ENCODE measurements at places on chromosomes 3 and 15.

DNA sequence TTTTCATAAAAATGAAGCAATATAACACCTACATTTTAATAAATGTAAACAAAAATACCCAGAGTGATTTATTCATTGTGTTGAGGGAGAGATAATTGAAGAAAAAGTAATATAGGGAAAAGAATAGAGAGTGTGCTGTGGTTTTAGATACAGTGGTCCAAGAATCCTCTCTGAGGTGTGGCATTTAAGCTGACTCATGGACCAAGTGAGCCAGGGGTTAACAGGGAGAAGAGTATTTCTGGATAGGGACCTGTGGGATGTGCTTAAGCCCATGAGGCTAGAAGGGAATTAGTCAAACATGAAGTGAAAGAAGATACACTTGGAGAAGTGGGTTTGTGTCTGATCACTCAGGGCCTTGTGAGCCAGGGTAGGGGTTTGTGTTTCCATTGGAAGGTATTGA is 680.7 kb upstream of the GRM7 start:
- no peak for DNase-seq

- no peak for DNase-seq
Measured at GRCh38 chr15:90879730-90880366, 4.5 kb upstream of the FES start.

- DNase-seq = no peak
Measured at GRCh38 chr15:70152070-70152480, 54.4 kb upstream of the TLE3 start.

DNA sequence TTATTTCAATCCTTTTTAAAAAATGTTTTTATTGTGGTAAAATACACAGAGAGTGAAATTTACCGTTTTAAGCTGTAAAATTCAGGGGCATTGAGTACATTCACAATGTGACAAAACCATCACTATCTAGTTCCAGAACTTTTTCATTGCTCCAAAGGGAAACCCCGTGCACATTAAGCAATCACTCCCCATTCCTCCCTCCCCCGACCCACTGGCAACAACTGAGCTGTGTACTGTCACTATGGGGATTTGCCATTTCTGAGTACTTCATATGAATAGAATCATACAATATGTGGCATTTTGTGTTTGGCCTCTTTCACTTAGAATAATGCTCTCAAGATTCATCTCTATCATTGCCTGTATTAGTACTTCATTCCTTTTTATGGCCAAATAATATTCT is 45.5 kb upstream of the BOC start:
- DNase-seq = no peak

DNA sequence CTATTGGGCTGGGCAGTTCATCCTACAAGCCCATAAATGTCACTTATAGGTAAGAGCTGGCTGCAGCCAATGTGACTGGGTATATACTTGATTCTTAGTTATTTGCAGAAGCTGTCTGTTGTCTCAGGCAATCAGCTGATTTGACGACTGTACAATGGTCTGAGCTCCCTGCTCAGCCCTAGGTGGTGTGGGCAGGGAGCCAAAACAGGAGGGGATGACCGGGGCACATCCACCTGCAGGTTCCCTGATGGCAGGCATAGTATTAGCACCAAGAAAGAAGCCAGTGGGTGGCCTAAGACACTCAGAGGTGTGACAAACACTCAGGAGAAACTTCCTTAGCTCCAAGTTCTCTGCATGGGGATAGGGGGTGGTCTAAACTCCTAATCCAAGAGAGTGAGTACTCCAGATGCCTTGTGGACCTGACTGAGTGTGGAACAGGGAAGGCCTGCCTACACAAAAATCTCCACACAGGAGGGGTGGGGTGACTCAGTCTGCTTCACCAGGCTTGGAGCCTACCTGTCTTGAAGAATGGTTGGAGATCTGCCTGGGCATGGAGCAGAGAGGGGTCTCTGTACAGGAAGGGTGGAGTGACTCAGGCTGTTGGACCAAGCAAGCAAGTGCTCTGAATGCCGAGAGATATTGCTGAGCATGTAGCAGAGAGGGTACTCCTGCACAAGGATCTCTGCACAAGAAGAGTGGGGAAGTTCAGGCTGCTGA is 690.4 kb upstream of the NAALADL2 start:
- DNase-seq = no peak

DNA sequence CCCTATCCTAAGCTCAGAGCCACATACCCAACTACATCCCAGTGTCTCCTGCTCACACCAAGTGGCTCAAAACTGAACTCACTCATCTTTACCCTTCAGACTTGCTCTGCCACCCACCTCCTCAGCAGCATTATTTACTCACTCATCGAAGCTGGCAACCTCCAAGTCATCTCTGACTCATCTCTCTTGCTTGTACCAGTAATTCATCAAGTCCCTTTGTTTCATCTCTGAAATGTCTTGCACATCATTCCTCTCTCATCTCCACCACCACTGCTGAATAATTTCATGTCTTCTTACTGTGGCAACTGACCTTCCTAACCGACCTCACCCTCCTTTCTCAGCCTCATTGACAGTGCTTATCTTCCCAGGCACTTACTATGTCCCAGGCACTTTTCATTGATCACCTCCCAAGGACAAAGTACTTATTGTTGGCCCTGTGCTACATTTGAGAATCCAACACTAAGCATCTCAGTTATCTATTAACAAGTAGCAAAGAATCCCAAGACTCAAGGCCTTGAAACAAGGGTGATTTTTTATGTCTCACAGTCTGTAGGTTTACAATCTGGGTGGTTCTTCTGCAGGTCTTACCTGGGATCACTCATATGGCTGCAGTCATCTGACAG is 82.0 kb downstream of the MRPL46 start:
- no peak for DNase-seq

DNA sequence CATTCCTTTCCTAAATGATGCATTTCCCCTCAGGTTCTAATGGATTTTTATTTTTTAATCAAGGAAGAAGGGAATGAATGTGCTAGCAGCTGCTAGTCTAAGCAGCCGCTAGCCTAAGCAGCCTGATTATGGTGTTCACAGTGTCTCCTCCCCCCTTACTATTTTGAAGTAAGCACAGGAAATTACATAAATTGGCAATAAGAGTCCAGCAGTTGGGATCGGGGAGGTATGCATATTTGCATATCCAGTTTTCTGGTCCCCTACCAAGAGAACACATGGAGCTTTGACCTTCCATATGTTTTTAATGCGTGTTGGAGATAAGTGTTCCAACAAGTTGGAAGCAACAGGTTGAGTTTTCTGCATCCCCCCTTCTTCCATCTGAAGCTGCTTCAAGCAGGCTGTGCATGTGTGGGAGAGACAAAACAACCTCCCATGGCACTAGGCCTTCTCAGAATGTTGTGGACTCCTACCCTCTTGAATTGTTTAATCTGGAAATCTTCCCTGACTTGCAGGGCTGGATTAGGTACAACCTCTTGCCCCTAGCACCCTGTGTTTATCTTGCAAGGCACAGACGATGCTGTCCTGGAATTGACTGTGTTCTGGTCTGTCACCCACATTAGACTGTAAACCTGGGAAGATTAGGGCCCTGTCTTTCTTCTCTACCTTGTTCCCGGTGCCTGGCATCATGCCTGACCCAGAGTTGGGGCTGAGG is 124.8 kb upstream of the LRIG1 start:
- no peak for DNase-seq

GRCh38 chr3:125154800-125155269 is 57.7 kb downstream of the SLC12A8 start:
- peak; percentile 65 for DNase-seq

DNA sequence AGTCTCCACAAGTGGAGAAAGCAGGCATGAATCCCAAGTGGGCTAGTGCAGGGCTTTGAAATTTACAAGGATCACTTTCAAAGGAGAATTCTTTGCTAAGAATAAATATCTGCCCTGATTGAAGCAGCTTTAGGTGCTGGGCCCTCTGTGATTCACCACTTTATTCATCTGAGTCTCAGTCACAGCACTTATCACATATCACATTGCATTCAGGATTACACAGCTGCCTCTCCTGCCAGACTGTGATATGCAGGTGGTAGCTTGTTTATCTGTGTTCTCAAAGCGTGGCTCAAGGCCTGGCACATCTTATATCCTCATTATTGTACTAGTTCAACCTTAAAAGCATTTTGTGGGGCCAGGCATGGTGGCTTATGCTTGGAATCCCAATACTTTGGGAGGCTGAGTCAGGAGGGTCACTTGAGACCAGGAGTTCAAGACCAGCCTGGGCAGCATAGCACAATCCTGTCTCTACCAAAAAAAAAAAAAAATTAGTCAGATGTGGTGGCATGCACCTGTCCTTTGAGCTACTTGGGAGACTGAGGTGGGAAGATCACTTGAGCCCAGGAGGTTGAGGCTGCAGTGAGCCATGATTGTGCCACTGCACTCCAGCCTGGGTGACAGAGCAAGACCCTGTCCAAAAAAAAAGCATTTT is 156.9 kb upstream of the EIF1B start:
- no peak for DNase-seq

- DNase-seq = no peak
Measured at GRCh38 chr3:168134931-168135330, 39.2 kb upstream of the GOLIM4 start.

- DNase-seq = peak; percentile 48
Measured at GRCh38 chr3:48716508-48716981, 476 bp downstream of the IP6K2 start.

DNA sequence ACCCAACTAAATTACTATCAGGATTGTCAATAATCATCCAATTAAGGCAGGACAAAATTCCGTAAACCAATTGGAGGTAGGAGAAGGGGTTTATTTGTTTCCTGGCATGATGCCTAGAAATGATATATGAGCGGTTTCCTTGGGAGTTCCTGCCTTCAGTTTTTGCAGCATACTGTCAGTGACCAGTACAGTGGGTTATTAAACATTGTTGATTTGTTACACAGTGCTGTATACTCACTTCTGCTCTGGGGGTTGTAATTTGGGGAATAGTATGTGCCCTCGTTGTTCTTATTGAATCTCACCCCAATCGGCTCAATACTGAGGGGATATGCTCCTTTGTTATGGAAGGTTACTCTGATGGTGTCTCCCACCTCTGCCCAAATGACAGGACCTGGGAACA is 22.2 kb downstream of the CP start:
- no peak for DNase-seq

GRCh38 chr3:28860307-28860706 is 420.6 kb upstream of the RBMS3 start:
- DNase-seq = no peak

- peak; percentile 16 for DNase-seq
Measured at GRCh38 chr3:179088306-179088705, 16.7 kb upstream of the ZMAT3 start.

GRCh38 chr15:43316016-43316970 is 14.1 kb downstream of the LCMT2 start:
- no peak for DNase-seq

GRCh38 chr15:78195735-78196201 is 38.6 kb downstream of the ACSBG1 start:
- DNase-seq = peak; percentile 39

- no peak for DNase-seq
Measured at GRCh38 chr3:122912772-122913538, 114.6 kb downstream of the SEMA5B start.

DNA sequence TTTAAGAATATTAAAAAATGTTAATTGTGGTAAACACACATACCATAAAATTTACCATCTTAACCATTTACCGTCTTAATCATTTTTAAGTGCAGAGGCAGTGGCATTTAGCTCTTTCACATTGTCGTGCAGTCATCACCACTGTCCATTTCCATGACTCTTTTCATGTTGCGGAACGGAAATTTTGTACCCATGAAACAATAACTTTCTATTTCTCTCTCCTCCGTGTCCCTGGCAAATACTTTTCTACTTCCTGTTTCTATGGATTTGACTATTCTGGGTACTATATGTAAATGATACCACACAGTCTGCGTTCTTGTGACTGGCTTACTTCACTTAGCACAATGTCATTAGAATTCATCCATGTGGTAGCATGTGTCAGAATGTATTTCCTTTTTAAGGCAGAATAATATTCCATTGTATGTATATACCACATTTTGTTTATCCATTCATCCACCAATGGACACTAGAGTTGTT is 27.9 kb downstream of the AKAP13 start:
- DNase-seq = peak; percentile 59

- no peak for DNase-seq
Measured at GRCh38 chr3:189890496-189890895, 230.2 kb downstream of the P3H2 start.

- DNase-seq = no peak
Measured at GRCh38 chr3:94359996-94360395, 297.1 kb downstream of the NSUN3 start.

- no peak for DNase-seq
Measured at GRCh38 chr3:175670557-175670956, 811.4 kb downstream of the NAALADL2 start.

GRCh38 chr3:122331886-122332285 is 6.8 kb downstream of the CSTA start:
- DNase-seq = no peak

DNA sequence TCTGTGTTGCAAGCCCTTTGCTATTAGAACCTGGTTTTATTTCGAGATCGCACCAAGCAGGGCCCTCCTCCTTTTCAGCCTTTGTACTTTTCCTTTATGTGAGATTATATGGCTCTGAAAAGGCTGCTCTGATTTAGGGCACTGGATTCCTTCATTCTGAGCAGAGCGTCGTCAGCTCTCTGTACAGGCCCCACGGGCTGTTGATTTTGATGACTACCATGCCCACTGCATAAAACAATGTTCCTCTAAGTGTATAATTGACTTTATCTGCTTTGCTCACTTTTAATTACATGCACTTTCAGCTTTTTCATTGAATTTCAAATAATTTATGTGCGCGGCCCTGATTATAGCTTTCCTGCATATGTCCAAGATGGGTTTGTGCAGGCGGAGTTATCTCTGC is 4.4 kb upstream of the PSMD6 start:
- no peak for DNase-seq
